ENCODE measurements at places on chromosomes 4 and X.

- DNase-seq, result no peak
Observed at GRCh38 chr4:7389719-7390118, 45.0 kb downstream of the PSAPL1 start.

GRCh38 chrX:73850124-73851013, 287.4 kb downstream of the CHIC1 start:
- DNase-seq, result no peak

- DNase-seq, result no peak
Observed at GRCh38 chr4:187444061-187444460, 551.5 kb upstream of the ZFP42 start.

- DNase-seq, result no peak
Observed at GRCh38 chr4:42326040-42326439, 71.2 kb upstream of the SHISA3 start.

- DNase-seq, result no peak
Observed at GRCh38 chr4:6236816-6237390, 32.7 kb upstream of the WFS1 start.

GRCh38 chr4:137238456-137239162, 293.7 kb downstream of the PCDH18 start:
- no peak for DNase-seq

- no peak for DNase-seq
Observed at GRCh38 chr4:95068818-95069478, 311.2 kb downstream of the BMPR1B start.

DNA sequence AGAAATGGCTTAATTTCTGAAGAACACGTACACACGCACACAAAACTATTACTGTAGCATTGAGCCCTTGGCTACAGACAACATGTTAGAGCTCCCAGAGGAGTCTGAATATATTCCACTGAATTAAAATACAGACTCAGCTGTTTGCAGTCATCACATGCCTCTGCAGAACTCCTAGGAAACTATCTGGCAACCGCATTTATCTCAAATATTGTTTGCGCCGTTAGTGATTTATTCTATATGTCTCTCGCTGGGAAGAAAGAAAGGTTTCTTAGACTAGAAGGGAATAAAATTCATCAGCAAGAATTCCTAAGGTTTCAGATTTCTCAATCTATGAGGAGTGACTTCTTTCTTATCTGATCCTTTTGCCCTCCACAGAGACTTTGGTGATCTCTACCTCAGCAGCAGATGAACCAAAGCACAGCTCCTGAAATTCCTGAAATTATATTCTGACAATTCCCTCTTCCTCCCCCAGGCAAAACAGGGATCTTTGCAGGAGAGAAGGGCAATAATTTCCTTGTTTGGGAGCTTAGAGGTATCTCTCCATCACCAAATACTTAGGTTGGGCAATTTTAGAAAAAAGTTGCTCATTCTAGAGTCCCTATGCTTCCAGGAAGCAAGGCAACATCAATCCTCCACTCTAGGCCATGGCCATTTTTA, 199.2 kb downstream of the APBB2 start:
- DNase-seq, result no peak
